GM20000 (cell line): ENCODE measurements at places on chromosomes 5 and 9.

- DNase-seq, result no peak
Observed at GRCh38 chr5:87268970-87269377, 1.3 kb downstream of the RASA1 start.

- peak; percentile 13 for DNase-seq
Observed at GRCh38 chr9:73183917-73184861, 32.5 kb downstream of the ANXA1 start.

DNA sequence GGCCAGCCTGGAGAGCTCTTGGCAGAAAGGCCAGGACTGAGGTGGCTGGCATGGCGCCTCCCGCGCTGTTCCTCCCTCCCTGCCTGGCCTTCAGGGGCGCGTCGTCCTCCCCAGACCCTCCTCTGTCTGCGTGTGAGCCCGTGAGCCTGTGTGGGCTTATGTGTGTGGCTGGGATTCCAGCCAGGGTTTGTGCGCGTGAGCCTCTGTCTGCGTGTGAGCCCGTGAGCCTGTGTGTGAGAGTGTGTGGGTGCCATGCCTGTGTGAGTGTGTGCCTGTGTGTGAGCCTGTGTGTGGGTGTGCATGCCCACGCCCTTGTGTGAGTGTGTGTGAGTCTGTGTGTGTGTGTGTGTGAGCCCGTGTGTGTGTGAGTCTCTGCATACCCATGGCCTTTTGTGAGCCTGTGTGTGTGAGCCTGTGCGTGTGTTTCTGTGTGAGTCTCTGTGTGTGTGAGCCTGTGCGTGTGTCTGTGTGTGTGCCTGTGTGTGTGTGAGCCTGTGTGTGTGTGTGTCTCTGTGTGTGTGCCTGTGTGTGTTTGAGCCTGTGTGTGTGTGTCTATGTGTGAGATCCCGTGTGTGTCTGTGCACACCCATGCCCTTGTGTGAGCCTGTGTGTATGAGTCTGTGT lies 13.0 kb downstream of the RXRA start:
- no peak for DNase-seq

GRCh38 chr5:51990241-51990640 lies 607.0 kb downstream of the ISL1 start:
- DNase-seq, result no peak

GRCh38 chr5:83530193-83530592 lies 58.6 kb downstream of the VCAN start:
- DNase-seq, result no peak

DNA sequence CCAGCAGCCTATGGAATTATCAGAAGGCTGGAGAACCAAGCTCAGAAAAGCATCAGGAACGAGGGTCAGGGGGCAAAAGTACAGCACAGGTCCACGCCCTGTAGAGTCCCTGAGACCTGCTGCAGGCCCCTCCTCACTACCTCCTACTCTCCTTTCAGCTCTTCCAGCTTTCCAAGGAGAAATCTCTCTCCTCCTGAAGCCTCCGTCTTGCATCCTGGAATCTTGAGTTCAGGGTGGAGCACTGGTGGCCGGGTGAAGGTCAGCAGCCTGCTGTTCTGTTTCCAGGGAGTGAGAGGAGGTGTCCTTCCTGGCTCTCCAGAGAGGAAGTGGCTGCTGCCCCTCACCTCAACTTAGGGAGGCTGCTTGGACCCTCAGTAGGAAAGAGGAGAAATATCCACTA lies 342.3 kb downstream of the ZSWIM6 start:
- DNase-seq, result no peak

DNA sequence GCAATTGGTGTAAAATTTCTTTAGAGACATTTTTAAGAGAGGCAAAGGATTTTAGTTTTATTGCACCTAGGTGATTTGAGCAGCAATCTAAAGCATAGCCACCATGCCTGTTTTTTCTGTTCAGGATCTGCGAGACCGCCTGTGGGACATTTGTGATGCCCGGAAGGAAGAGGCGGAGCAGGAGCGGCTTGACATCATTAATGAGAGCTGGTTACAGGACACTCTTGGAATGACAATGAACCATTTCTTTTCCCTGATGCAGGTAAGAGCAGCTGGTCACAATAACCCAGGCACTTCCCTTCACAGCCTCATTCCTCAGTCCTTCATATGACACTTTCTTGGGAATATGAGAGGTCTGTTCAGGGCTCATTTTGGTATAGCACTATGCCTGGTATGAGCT lies 103.2 kb upstream of the IL7R start:
- DNase-seq, result no peak

GRCh38 chr5:135655468-135655815 lies 76.7 kb upstream of the CXCL14 start:
- DNase-seq, result no peak

DNA sequence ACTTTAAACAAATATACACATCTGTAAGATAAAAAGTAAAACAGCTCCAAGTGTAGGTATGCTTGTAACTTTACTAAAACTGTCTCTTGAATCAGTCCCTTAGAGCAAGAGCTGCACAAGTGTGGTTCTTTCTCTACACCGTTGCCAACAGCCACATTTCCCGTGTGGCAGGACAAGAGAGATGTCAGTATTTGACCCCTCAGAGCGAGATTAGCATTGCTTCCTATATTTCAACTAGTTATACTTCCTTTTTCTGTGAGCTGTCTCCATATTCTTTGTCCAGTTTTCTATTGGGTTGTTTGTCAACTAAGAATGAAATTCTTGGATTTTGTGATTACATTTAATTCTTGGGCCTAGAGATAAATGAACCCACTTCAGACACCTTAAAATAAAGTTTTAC lies 8.0 kb downstream of the PLIN2 start:
- DNase-seq, result no peak

DNA sequence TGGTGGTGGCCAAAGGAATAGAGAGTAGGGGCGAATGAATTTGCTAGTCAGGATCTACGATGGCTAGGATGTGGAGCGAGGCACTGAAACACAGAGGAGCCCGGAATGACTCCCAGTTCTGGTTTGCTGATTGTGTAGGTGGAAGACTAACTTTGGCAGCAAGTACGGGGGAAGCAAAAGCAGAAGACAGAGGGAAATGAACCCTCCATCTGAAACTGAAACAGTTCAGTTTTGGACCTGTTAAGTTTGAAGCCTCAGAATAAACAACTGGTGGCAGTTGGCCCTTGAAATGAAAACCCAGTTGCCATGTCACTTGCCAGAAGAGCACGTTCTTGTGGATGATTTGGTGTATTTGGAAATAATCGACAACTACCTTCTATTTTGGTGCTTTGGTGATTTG lies 15.4 kb upstream of the SMIM15 start:
- peak; percentile 50 for DNase-seq

DNA sequence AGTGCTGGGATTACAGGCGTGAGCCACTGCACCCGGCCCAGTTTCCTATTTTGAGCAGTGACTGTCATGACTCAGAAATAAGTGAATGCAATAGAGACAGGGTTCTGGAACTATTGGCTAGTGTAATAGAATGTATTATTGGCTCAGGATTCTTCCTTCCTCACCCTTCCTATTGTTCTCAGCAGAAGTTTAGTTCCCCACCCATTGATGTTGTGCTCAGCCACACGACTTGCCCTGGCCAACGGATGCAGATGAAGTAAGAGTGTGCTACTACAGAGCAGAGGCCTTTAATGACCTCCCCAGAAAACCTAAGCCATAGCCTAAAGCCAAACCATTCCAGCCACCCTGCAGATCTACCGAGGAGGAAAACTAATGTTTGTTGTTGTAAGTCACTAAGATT lies 287.9 kb downstream of the AGTPBP1 start:
- DNase-seq, result no peak

- DNase-seq, result no peak
Observed at GRCh38 chr9:129929496-129930125, 94.4 kb downstream of the USP20 start.

GRCh38 chr9:13941714-13942113 lies 372.2 kb downstream of the NFIB start:
- DNase-seq, result no peak

GRCh38 chr5:53261245-53261644 lies 151.7 kb upstream of the MOCS2 start:
- DNase-seq, result no peak

GRCh38 chr5:116605310-116606070 lies 30.9 kb upstream of the SEMA6A start:
- no peak for DNase-seq

GRCh38 chr5:142426129-142427014 lies 101.6 kb upstream of the SPRY4 start:
- no peak for DNase-seq

- DNase-seq, result peak; percentile 64
Observed at GRCh38 chr9:109143881-109144562, 23.0 kb downstream of the FRRS1L start.

DNA sequence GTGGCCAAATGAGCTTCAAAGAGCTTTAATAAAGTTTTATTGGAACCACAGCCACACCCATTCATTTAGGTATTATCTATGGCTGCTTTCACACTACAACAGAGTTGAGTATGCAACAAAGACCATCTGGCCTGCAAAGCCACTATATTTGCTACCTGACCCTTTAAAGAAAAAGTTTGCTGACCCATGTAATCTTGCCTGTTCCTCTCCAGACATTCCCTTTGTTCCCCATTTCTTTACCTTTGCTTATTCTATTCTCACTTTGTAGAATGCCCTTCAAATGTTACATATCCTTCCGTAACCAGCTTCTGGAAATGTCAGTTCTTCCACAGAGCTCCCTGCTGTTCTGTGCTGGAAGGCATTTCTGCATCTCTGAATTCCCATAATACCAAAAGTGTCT lies 320.2 kb downstream of the TLE1 start:
- no peak for DNase-seq

DNA sequence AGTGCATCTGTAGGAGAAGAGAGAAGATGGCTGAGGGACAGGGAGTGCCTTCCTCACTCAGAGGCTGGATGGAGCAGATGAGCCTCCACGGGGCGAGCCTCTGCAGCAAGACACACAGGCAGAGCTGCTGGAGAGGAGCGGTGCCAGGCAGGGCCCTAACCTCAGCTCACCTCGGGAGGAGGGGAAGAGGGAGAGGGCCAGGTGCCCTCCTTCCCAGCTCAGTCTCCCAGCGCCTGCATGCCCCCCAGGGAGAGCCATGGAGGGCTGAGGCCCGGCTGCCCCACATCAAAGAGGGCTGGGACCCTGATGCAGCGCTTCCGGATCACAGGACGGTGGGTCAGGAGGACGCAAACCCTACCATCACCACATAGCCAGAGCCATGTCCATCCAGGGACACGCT lies 13.6 kb upstream of the SPATA31E1 start:
- DNase-seq, result no peak

DNA sequence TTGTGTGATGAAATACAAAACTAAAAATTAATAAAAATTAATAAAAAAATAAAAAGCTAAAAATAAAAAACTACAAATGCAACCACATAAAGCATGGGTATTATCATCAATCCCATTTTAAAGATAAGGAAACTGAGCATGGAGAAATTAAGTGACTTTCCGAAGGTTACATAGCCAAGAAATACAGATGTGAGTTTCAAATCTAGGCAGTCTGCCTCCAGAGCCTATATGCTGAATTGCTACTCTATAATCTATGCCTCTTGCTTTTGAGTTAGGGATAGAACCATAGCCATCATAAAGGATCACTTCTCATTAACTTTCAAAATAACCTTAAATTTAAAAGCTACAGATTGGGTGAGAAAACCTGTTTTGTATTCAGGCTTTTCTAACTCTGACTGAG lies 18.8 kb upstream of the ERAP2 start:
- DNase-seq, result no peak

GRCh38 chr5:54718656-54719055 lies 201.1 kb downstream of the SNX18 start:
- no peak for DNase-seq

DNA sequence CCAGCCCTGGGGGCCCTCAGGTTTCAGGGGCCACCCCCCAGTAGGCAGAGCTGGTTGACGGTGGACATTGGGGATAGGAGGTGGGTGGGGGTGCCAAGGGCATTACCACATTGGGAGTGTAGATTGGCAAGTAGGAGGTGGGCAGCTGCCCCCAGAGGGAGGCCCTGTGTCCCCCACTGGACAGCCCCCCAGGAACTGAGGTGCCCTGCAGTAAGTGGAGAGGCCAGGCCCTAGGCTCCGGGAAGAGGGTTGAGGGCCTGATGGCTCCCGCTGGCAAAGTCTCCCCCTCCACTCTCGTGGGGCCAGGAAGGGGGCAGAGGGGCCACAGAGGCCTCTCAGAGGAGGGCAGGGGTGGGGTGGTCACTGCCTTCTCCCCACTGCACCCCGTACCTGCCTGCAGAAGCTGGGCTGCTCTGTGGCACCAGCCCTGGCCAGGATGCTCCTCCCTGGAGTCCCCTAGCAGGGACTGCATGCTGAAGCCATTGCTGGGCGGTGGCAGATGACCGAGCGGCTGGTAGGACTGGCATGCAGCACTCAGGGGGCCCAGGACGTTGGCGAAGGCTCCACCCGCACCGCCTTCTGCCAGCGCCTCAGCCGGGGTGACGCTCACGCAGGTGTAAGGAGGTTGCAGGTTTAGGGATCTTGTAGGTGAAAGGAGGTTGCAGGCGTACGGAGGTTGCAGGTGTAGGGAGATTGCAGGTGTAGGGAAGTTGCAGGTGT lies 89.6 kb upstream of the CACNA1B start:
- DNase-seq, result no peak

DNA sequence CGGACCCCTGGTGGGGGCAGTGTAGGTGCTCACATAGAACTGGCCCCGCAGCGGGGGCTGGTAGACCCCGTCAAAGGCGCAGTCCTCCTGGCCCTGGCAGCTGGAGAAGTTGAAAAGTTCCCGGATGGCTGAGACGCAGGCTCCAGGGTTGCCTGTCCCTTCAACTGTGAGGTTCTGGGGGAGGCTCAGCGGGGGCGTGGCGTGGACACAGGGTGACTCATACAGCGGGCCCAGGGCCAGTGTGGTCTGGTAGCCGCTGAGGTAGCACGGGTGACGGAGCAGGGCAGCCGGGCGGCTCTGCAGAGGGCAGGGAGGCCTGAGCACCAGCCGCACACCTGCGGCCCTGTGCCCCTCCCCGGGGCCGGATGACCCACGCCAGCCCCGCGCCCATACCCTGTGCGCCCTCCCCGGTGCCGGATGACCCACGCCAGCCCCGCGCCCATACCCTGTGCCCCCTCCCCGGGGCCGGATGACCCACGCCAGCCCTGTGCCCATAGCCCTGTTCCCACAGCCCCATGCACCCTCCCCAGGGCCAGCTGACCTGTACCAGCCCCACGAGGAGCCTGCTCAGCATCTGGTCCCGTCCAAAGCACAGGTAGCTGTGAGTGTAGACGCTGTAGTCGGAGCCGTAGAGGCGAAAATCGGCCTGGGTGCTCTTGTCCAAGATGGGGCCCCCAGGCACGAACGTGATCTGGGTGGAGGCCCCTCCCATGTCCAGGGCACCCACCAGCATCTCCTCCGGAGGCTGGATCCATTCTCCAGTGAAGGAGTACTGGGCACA lies 5.0 kb downstream of the ENTPD8 start:
- DNase-seq, result no peak
